ENCODE measurements at places on chromosomes 7 and 10.
A peak's percentile ranks its signal among the peaks of the same experiment; 100 is the strongest.

GRCh38 chr10:119940487-119940886 lies 48.0 kb downstream of the SEC23IP start:
- no peak for DNase-seq

GRCh38 chr10:23481363-23481961 lies 42.6 kb downstream of the OTUD1 start:
- DNase-seq, result no peak

DNA sequence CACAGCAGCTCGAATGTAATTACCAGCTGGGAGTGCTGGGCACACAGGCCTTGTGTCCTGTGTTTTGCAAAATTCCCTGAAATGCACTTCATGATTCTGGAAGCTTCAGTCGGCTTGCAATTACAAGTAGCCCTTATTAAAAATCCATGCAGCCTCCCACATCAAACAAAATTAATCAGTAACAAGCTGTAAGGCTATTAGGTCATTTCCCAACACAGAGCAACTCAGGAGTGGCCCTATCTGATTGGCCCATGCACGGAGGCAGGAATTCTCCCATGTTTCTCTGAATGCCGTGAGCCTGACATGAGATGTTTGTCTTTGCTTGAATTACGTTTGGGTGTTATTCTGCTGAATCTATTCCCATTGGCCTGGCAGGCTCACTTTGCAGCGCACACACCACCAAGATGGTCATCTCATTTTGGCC lies 36.9 kb downstream of the FOXL3 start:
- peak; percentile 88 for DNase-seq

- no peak for DNase-seq
Measured at GRCh38 chr7:23393636-23394035, 76.7 kb downstream of the IGF2BP3 start.

- no peak for DNase-seq
Measured at GRCh38 chr7:159084069-159084801, 60.4 kb downstream of the VIPR2 start.

DNA sequence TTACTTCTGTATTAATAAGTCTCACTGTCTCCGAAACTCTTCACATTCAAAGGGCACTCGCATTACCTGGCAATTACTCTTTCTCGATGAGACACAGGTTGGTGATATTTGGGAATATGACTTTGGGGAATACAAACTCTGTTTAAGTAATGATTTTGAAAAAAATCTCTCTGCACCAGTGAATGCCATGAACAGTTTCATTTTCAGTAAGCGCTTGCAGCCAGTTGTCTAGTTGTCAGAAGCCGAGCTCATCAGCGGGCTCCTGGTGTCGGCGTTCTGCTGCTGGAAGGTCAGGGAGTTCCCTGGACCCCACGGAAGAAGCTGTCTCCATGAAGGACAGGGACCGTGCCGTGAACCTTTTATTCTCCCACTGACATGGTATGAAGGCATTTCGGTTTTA lies 57.7 kb downstream of the PTPRE start:
- DNase-seq, result no peak

DNA sequence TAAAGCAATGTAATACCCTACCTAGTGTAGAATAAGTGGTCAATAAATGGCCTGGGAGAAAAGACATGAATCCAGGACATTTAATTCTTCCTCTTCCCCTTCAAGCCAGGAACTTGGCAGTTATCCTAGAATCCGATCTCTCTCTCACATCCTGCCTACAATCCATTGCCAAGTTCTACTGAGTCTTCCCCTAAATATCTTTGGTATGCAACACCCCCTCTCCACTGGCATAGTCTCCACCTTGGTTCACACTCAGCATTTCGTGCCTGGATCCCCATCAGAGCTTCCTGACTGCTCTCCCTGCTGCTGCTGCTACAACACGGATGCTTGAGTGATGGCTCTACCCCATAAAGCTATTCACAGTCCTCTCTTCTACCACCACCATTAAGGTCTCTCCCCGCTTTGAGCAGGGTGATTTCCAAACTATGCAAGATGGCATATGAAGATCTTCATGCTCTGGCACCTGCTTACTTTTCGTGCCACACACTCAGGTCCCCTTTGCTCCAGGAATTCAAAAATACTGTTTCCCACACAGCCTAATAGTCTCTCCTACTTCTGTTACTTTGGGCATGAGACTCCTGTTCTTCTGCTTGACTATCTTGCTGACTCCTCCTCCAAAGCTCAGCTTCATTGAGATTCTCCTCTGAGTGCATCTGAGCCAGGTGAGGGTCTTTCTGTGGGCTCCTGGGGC lies 4.8 kb downstream of the ANK3 start:
- DNase-seq, result no peak

- no peak for DNase-seq
Measured at GRCh38 chr7:25382869-25383268, 154.6 kb upstream of the NPVF start.

DNA sequence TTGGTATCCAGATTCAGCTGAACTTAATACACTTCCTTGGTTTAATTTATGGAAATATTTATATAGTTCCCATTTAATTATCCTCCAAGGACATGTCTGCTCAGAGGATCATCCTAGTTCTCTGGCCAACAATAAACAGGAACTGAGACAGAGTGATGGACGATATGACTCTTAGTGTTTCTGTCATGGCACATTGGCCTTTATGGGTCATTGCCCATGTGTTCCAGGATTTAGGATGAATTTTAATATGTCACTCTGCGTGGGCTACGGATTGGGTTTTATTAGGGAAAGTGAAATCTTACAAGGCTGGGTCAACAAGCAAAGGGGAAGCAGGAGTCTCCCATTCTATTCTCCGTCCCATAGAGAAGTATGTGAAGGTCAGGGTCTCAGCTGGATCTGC lies 18.8 kb upstream of the TNPO3 start:
- DNase-seq, result no peak

DNA sequence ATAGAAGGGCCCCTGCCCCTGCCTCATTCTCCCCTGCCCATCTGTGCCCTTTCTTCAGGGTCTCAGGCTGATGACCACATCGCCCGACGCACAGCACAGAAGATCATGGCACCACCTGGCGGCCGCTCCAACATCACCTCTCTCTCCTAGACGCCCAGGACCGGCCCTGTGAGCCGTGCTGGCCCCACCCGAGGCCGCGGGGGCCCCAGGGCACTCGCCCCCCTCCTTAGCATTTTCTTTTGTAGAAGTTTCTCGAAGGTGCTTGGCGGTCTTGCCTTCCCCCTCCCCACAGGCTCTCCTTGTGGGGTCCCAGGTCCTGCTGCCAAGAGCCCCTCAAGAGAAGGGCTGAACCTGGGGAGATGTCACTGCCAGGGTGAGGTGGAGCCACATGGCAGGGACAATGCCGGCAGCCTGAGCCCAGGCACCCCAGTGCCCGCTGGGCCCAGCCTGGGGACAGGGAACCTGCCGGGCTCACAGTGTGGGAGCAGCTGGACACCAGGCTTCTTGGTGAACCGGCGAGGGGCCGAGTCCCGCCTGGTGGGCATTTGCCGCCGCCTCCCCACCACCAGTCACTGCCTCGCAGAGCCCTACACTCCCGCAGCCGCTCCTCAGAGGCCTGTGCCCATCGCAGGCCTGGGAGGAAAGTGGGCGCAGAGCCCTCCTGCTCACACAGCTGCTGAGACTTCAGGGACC lies 18.2 kb downstream of the DPYSL4 start:
- DNase-seq, result no peak

DNA sequence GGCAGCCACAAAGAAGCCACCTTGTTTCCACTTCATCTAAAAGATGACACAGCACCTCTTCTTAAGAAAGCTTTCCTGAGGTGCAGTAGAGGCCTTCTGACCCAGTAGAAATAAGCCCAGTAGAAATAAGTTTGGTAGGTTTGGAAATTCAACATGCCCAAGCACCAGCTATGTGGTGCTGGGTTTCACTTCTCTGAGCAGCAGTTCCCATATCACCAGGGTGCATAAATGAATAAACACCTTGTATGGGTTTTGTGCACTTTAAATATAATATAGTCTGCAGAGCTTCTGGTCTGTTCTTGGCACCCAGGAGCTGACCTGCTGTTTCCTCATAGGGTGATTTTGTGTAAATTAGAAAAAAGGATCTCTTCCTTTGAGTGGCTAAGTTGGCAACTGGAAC lies 492.4 kb upstream of the SORCS1 start:
- DNase-seq, result no peak

GRCh38 chr10:6019796-6020195 lies 42.4 kb downstream of the IL2RA start:
- no peak for DNase-seq

GRCh38 chr10:127556916-127557315 lies 7.8 kb downstream of the NPS start:
- DNase-seq, result peak; percentile 69

DNA sequence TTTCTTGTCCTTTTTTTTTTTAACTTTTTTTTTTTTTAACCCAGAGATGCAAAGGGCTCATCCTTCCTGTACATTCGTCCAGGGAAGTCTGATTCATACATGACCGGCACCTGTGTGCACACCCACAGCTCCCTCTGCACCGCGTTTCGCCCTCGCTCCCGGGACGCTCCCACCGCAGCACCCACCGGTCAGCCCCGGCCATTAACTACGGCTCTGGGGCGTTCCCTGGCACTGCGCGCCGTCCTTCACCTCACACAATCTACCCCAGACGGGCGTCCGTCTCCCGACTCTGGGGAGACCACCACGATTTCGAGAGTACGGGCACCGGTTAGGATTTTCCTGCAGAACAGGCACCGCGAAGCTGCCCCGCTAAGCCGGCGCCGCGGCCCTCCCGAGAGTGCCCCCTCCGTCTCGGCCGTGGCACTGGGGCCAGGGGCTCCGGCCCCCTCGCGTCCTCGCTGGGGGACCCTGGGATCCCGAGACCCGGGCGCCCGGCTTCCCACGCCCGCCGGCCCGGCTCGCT lies 452 bp downstream of the ATE1 start:
- DNase-seq, result peak; percentile 81
